ENCODE measurements at places on chromosomes 2 and 18. TPM values are rescaled to one million over a fixed set of nuclear protein-coding genes. Genes with fewer than 3 reads are reported as not detected.

GRCh38 chr2:206028101-206028500, 57.9 kb downstream of the INO80D start:
- DNase-seq, result no peak

DNA sequence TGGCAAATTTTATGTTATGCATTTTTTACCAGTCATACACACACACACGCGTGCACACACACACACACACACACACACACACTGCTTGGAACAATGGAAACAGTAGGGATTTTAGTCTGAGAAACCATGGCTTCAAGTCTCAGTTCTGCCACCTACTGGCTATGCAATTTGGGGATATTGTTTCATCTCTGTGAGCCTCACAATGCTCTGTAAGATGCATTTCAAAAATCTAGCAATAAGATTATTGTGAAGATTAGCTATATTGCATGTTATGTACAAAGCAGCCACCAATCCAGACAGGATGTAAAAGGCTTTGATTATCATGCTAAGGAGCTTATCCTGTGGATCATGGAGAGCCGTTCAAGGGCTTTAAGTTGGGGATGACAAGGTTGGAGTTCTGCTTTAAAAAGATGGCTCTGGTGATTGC, 401.4 kb downstream of the NBAS start:
- peak; percentile 22 for DNase-seq

GRCh38 chr18:69839497-69839896, 108.2 kb downstream of the CD226 start:
- DNase-seq, result no peak

GRCh38 chr18:44689736-44690135, 9.0 kb downstream of the SETBP1 start:
- DNase-seq, result no peak

- DNase-seq, result no peak
These were observed 76.0 kb upstream of the STK17B start for GRCh38 chr2:196247114-196247975.

DNA sequence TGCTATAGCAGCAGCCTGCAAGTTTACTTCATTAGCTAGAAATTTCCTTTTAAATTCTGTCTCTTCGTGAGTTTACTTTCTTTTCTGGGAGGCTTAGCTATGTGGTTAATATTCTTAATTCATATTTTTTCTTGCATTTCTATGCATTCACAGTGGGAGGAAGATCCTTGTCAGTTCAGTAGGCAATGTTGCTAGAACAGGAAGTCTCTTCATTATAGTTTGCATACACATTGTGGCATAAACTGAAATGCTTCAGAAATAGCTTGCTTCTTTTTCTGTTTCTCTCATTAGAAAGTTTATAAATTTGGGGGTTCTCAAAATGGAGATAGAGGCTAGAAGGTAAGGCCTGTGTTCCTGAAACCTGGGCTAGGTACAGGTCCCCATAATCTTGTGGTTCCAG, 8.1 kb upstream of the ARHGAP15 start:
- no peak for DNase-seq

GRCh38 chr2:48343154-48343553, 186.8 kb upstream of the STON1 start:
- no peak for DNase-seq

DNA sequence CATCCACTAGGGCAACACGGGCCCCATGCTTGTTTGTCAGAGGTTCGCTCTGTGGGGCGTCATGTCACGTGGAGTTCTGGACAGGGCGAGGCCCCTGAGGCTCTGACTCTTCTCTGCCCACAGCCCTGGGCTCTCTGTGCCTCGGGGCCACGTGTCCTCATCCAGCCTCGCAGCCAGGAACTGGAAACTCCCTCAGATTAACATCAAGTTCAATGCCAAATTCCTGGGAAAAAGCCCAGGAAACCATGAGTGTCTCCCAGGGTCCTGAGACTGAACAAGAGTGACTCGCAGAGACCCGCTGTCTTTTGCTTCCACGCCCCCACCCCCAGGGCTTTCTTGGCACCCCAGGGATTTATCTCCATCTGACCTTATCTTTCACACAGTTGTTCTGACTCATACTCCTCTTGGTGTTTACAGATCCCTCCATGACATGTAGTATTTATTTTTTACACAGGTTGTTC, 174.0 kb upstream of the PIEZO2 start:
- DNase-seq, result no peak

PLGLB1 gene
- 8.6 TPM for polyA plus RNA-seq

DNA sequence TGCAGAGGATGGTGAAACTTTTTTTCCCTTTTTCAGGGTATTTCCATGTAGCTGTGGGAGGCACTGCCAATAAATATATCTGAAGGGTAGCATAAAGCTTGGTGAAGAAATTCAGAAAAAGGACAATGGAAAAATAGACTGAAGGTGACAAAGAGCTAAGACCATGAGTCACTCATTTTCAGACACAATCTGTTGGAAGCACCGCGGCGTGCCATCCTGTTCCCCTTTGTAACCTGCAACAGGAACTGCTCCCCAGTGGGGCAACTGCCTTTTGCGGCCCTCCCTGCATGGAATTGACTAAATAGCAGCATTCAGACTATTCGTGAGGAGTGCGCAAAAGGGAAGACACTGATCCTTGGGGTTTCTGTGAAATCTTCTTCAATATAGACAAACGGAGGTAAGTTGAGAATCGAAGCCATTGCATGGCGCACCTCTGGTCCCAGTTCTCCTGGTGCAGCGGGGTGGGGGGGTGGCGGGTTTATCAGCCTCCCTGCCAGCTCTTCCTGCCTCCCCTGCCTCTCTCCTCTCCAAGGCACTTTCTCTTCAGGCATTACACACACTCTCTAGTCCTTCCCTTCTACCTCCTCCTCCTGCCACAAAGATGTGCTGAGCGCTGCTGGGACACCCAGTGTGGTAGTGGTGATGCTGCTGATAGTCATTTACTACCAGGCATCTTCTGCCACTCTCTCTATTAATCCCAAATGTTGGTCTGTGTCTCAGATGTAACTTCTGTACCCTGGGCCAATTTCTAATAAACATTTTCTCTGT, 126.2 kb upstream of the TMEM200C start:
- DNase-seq, result no peak

GRCh38 chr2:216094701-216095100, 13.0 kb downstream of the TMEM169 start:
- no peak for DNase-seq

DNA sequence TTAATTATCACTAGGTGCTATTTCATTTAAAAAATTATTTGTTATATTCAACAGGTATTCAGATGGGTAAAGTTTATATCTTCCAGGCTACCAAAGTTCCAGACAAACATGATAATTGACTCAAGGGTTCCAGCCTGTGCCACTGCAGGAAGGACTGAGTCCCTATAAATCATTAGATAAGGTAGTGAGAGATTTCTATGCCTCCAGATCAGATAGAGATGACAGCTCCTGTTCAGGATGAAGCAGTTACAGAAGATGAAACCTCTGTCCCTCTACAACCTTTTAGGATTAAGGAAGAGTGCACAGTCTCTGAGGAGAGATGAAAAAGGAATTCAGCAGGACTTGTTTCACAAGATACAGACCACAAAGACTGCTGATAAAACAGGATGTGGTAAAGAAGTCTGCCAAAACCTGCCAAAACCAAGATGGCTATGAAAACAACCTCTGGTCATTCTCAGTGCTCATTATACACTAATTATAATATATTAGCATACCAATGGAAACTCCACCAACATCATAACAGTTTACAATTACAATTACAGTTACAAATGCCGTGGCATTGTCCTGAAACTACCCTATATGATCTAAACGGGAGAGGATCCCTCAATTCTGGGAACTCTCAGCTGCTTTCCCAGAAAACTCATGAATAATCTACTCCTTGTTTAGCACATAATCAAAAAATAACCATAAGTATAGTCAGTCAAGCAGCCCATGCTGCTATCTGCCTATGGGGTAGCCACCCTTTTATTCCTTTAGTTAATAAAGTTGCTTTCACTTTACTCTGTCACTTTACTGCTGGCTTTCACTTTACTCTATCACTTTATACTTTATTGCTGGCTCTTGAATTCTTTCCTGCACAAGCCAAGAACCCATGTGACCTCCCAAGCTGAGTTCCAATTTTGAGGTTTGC, 288.5 kb downstream of the PDE11A start:
- no peak for DNase-seq

GKN1 gene
- not detected for polyA plus RNA-seq

IL36B gene
- polyA plus RNA-seq, result not detected

NR4A2 gene
- polyA plus RNA-seq, result 2.6 TPM

MC2R gene
- polyA plus RNA-seq, result not detected

RRM2 gene
- 65.9 TPM for polyA plus RNA-seq

MARCO gene
- polyA plus RNA-seq, result 0.20 TPM

TRIM43 gene
- polyA plus RNA-seq, result 0.49 TPM

NBEAL1 gene
- 12.0 TPM for polyA plus RNA-seq

CDH19 gene
- polyA plus RNA-seq, result 0.26 TPM

- DNase-seq, result no peak
These were observed 144.1 kb downstream of the NCOA1 start for GRCh38 chr2:24635181-24635580.

DNA sequence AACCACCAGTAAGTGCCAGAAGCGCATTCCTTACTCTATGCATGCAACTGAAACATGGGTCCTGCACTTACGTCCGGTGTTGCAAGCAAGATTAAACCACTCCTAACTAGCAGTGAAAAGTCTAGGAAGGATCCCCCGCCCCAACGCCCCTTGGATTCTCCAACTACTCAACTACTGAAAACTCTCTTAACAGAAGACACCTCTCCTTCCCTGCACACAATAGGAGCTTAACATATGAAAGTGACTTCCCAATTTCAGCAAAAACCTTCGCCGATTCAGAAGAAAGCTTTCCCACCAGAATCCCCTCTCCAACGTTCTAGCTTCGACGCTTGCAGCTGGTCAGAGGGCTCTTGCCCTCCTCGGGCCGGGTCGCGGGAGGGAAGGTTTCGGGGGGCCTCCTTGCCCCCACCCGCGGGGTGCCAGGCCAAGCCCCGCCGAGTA, 578 bp downstream of the IWS1 start:
- DNase-seq, result peak; percentile 57

- DNase-seq, result no peak
These were observed 14.9 kb downstream of the KIAA1328 start for GRCh38 chr18:36843784-36844183.

AFF3 gene
- 22.1 TPM for polyA plus RNA-seq

GRCh38 chr2:43321446-43321845, 95.0 kb upstream of the ZFP36L2 start:
- no peak for DNase-seq

COPS9 gene
- 88.3 TPM for polyA plus RNA-seq

TXNDC2 gene
- not detected for polyA plus RNA-seq

DNA sequence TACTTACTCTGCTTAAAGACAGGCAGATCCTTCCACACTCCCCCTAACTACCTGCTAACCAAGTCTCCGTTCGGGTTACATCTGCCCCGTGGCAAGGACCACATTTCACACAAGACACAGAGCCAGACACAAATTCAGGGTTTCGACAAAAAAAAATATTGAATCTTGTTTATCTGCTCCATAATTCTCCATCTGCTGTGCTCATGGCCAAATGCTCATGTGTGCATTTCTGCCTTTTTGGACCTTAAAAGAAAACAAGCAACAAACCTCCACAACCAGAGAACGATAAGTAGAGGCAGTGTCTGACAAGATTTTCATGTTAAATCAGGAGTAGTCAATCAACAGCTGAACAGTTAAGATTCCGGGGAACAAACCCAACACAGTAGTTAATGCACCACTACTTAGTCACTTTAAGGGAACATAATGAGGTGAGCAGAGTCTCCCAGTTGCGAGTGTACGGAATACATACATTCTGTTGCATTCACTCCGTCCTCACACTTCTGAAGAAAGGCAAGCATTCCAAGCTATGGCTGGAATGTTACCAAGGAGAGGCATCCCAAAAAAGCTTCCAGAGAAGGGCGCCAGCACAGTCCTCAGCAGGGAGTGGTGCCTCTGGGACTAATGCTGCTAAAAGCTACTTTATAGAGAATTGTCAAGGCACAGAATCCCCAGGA, 121.0 kb downstream of the ANKRD44 start:
- no peak for DNase-seq

All from renal cortex interstitium (tissue), 15 donors.